ENCODE measurements at places on chromosomes 2 and 18.

DNA sequence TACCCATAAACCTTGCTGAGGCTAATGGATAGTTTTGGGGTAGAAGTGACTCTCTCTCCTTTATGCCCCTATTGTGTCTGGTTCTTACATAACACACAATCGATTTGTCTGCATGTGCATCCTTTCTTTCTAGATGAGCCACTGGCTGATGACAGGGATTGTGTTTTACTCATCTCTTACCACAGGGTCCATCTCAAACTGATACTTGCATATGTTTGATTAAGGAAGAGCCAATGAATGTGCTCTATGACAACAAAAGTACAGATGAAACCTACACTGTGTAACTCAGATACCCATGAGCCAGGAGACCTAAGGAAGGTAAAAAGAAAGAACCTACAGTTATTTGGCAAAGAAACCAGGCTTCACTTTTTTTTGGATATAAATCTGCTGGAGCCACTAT is 13.2 kb upstream of the BZW1 start:
- DNase-seq = no peak

DNA sequence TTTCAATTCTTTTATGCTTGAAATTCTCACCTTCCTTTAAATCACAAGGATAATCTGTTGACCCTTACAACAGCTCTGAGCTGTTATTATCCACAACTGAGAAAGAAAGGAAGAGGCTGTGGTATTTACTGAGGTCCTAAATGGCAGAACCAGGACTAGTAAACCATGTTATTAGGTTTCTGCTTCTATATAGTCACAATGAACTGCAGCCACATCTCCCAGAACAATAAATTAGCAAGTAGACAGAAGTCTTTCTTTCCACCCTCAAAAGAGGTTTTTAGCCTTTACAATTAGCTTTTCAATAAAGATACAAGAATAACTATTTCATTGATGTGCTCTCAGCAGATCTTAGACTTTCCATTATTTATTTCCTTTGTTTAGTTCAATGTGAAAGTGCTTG is 374.2 kb downstream of the NRXN1 start:
- no peak for DNase-seq

DNA sequence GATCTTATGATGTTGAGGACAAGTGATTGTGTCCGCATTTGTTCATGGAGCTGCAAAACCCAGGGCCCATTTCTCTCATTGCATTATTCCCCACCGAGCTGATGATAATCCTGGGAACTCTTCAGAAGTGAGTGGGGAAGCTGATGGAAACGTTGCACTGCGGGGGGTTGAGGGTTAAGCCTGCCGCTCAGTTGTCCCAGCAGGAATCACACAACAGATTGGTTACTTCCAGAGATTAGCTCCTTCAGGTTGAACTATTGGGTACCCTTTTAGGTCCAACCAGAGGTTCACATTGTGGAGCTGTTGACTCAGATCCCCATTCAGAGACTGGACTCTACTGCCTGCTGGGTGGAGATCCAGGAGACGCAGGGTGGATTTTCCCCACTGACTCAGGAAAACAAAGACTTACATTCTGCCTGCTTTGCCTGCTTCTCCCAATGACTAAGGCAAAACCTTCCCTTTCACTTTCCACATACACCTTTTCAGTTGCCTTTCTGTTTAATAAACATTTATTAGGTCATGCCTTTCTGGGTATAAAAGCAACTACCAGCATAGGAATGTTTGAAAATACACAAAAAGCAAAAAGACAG is 286.4 kb downstream of the TXNL1 start:
- DNase-seq = no peak

DNA sequence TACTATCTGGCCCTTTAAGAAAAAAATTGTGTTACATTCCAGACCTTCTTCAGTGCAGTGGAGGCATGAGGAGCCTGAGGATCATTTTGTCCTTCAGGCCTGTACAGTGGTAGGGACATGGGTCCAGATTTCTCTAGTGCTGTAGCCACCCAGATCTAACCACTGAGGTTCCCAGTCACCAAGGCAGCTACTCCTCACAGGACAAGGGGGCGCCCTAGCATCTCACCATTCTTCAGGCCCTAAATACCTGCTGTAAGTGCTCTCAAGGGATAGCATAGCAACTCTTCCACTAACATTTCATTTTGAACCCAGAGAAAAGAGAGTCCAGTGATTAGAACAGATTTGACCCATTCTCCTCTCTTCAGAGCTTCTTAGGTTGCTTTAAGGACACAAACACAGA is 1533.0 kb downstream of the LRP1B start:
- no peak for DNase-seq

DNA sequence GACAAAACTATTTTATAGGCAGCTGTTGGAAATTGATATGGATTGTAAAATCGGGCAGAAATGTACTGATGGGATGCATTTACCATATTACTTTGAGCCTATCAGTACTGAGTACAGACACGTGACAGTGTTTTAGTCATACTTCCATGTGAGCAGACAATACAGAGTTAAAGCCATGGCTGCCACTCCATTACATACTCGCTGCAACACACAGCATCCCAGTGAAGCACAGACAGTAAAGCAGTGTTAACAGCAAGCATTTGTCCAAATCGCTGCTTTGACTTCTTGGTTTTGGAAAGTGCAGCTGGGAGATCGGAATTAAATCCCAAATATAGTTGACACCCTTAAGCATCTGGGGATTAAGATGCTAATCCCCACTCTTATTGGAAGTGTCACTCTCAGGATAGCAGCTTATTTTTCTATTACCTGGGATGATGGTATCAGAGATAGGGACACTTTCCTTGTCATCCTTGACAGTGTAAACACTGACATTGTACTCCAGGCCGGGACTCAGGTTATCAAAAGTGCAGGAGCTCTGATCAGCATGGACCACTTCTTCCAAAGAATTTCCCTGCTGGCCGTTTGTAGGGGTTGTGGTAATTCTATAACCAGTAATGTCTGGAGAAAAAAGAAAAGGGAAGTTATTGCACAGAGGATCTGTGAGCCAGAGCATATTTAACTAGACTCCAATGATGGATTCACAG is 41.6 kb downstream of the FN1 start:
- no peak for DNase-seq
